ENCODE measurements at places on chromosomes 3 and 15.

- no peak for DNase-seq
Measured at GRCh38 chr3:15367059-15367458, 34.7 kb upstream of the SH3BP5 start.

DNA sequence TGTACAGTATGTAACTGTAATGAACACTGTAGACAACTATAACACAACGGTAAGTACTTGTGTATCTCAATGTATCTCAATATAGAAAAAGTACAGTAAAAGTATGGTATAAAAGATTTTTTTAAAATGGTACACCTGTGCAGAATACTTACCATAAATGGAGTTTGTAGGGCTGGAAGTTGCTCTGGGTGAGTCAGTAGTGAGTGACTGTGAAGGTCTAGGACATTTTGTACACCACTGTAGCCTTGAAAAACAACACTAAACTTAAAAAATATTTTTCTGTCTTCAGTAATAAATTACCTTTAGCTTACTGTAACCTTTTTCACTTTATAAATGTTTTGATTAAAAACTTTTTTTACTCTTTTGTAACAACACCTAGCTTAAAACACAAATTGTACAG lies 142.9 kb downstream of the ATG7 start:
- DNase-seq = no peak

DNA sequence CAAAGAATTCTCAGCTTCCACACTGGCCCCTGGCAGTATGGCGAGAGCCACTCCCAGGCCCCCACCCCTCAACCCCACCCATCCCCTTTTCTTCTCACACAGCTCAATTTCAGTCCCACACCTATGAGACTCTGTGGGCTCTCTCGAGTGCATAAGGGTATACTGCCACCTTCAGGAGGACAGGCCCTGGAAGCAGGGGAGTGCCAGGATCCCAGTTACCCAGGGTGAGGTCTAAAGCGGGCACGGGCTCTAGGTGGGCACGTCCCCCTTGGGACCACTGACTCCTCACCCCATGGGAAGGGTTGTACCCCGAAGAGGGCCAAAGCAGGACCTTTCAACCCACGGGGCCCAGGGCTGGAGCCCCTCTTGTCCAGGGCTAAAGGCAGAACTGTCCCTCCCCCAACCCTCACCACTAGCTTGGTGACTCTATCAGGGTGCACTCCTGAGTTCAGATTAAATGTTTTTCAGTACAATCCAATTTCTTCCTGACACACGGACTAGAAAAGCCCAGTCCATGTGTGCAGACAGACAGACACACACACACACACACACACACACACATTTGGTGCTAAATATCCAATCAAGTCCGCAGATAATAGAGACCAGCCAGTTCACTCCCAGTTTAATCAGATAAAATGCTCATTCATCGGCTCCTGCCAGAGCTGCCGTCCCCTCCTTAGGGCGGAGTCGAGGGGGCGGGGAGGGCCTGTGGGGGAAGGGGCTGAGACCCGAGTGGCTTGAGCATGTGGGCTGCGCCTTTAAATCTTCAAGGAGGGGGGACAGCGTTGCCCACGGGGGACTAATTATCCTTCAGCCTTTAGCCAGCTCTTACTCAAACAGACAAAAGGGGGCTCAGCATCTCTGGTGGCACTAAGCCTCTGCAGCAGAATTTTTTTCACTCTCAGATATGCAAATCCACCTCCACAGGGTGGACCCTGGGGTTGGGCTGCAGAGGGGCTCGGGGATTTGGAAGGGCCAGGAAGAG lies 59.3 kb downstream of the CYP11A1 start:
- DNase-seq = no peak

- no peak for DNase-seq
Measured at GRCh38 chr3:107153981-107154380, 223.3 kb upstream of the CCDC54 start.

All from lower leg skin (tissue), 4 donors.